ENCODE measurements at places on chromosomes 1 and 21.

GRCh38 chr1:2187619-2188018, 7.0 kb downstream of the FAAP20 start:
- DNase-seq: no peak

DNA sequence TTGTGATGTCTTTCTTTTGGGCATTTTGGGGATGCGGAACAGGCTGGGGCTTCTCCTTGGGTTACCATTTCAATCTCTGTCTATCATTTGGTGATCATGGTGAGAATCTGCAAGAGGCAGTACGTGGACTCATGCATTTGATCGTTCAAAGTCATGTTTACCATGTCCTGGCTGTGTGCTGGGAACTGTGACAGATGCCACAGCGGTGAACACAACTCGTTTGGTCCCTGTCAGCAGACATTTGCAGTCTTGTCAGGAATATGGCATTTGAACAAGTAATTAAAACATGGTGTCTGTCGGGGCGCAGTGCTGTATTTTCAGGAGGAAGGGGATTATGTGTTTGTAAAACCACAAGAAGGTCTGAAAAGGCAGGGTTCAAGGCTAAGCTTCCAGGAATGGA, 103.3 kb upstream of the IGSF21 start:
- no peak for DNase-seq

DNA sequence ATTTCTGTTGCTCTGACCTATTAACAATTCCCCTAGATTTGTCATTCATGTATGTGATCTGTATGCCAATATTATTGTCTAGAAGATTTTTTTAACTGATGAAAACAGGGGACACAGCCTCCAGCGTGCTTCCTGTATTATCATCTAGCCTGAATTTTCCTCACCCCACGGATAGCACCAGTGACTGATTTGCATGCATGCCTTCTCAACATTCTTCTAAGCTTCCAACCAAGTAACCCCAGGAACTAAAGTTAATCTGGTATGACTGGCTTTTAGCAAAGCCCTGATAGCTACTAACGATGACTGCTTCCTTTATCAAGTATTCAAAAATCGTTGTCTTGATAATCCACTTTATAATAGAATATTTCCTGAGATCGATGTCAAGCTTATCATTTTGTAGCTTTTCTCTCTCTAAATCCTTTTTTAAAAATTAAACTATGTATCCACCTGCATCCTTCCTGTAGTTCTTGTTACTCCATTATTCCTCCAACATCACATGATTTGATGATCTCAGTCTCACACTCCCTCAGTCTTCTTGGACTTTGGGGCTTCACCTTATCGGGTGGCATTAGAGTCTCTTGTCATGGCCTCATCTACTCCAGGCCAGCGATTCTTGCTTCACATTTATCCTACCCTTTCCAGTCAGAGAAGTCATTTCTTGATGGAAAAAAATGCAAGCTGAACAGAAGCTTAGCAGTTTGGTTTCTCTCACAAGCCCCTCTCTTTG, 19.0 kb downstream of the BCAR3 start:
- DNase-seq: no peak

GRCh38 chr1:22609291-22609690, 27.1 kb upstream of the C1QA start:
- DNase-seq: no peak

- no peak for DNase-seq
These were observed 18.4 kb downstream of the MTHFR start for GRCh38 chr1:11787251-11787803.

GRCh38 chr1:104231676-104232075, 482.0 kb downstream of the AMY1C start:
- DNase-seq: no peak

DNA sequence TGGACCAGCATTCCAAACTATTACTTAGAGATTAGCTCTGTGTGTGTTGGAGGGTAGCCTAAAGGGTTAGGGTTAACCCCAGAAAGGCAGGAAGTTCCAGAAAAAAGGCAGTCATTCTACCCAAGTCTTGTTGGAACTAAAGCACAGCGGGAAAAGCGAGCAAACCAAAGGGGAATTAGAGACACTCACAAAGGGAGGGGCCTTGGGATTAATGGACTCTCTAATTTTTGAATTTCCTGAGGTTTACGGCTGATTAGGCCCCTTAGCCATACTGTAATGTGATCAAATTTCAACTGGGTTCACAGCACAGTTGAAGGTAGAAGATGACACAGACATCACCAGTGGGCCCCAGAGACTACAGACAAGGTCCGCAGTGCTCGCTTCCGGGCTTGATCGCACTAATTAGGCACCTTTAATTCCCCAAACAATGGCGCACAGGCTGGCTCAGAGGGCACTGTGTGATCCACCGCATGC, 28.3 kb downstream of the CAPZB start:
- DNase-seq: no peak

DNA sequence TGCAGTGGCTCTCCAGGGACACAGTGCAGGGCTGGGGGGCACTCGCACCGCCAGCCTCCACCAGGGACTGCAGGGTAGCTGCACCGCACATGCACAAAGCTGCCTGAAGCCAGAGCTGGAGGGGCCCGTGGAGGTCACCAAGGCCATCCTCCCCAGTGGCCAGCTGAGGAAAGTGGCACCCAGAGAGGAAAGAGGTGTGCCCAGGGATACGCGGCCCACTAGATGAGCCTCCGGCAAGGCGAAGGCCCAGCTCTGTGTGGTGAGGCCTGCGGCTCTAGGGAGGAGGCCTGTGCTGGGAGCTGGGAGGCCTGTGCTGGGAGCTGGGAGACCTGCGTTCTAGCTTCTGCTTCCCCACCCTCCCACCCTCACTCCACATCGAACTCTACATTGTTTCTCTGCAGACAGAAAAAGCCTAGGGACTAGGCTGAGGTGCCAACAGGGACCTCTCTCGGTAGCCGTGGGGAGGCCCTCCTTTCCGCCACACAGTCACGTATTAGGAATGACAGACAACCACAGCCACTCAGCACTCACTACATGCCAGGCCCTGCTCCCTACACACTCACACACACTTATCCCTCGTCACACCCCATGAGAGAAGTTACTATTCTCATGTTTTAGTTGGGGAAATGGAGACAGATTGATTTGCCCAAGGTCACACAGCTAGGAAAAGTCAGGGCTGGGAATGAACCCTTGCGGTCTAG, 921 bp upstream of the ASCL5 start:
- no peak for DNase-seq

DNA sequence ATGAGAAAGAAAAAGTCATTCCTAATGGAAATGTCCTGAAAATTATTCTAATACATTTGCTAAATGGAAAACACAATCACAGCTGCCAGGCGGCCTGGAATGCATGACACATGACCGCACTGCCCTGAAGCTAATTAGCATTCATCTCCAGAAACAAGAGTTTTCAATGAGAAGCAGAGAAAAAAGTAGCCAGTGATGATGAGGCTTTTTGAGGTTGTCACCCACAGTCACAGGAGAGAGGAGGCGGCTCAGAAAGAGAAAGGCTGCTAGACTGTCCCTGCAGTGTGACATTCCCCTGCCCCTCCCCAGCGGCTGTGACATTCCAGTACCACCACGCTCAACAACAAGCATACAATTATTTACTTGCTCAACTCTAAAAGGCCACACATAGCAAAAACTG, 122.9 kb upstream of the KRTAP19-8 start:
- no peak for DNase-seq

GRCh38 chr1:29330856-29331255, 94.5 kb downstream of the PTPRU start:
- no peak for DNase-seq

GRCh38 chr1:28735961-28736449, 735 bp upstream of the YTHDF2 start:
- DNase-seq: no peak

DNA sequence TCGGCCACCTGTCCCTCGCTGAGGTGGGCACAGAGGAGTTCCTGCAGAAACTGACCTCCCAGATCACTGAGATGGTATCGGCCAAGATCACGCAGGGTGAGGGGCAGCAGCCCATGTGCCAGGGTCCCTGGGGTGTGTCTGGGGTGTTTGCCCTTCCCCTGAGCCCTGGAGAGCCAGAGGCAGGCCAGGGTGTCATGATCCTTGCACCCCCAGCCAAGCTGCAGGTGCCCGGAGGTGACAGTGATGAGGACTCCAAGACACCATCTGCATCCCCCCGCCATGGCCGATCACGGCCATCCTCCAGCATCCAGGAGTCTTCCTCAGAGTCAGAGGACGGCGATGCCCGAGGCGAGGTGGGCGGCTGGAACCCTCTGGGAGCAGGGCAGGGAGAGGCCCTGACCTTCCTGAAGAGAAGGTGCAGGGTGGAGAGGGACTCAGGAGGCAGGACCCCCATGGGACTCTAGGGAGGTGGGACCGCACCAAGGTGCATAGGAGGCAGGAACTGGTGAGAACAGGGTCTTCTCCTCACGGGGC, 69.5 kb downstream of the TRIM11 start:
- no peak for DNase-seq

DNA sequence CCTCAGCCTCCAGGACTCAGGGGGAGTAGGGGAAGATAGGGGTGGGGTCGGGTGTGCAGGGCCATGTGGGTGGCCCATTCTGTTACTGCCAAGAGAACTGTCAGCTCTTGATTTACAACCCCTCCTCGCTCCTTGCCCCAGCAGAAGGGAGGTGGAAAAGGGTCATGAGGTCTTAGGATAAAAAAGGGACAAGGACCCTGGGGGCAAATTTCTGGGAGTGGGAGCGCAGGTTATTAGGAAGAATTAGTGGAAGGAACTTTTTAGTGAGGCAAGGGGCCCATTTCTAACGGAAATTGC, 812 bp downstream of the FAM110D start:
- no peak for DNase-seq

DNA sequence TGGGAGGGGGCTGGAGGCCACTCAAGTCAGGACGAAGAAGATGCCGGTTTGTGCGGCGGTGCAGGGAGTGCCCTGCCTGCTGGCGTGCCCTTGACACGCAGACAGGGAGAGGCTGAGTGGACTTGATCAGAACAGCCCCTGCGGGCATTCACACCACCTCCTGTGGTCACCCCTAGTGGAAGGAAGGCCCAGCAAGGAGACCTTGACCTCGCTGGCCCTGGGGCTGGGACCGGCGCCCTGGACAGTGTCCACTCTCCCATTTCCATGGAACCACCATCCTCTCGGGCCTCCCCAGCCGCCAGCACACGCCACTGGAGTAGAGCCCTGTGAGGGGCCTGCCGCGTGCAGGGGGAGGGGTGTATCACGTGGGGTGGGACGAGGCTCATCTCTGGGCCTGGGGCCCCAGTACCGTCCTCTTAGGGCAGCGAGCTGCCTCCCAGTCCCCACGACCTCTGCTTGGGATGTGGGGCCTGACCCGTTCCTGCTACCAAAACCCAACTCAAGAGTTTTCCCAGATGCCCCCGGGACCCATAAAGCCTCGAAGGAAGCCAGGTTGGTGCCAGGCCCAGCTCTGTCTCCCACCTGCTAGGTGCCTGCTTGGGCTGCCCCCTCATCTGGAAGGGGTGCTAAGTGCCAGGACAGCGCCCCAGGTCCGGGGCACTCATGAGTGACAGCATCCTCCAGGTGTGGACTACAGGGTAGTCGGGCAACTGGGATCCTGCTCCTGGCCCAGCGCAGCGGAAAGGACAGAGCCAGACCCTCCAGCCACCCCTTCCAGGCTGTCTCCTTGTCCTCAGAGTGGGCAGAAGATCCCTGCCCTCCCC, 62.8 kb downstream of the SLX9 start:
- no peak for DNase-seq

GRCh38 chr1:36369061-36369861, 16.5 kb downstream of the STK40 start:
- peak; percentile 97 for DNase-seq

DNA sequence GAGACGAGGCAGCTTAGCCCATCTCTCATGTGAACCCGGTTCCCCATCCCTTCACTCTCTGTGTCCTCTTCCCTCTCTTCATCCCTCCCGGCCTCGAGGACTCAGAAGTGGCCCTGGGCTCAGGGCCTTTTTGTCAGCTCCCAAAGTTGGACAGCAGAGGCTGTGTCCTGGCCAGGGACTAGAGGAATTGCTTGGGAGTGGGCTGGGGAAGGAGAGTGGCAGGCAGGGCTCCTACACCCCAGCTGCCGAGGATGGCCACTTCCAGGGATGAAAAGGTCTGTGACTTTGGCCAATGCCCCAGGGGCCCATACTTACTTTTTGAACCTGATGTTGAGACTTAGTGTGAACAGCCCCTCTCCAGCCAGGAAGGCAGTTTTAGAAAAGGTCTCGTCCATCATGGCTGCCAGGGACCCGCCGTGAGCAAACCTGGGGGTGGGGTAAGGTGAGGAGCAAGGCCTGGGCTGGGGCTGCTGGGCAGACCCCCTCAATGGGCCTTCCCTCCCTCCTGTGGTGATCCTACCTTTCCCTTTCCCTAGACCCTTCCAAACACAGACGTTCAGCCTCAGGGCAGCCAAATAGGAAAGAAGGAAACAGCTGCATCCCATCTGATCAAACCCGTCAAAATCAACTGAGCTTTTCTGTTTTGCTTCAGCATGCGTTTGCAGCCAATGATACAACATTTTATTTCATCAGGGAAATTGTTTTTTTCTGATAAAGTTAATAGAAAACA, 5.5 kb downstream of the THEM5 start:
- DNase-seq: peak; percentile 49

- no peak for DNase-seq
These were observed 25.0 kb downstream of the SRSF4 start for GRCh38 chr1:29156543-29157268.

DNA sequence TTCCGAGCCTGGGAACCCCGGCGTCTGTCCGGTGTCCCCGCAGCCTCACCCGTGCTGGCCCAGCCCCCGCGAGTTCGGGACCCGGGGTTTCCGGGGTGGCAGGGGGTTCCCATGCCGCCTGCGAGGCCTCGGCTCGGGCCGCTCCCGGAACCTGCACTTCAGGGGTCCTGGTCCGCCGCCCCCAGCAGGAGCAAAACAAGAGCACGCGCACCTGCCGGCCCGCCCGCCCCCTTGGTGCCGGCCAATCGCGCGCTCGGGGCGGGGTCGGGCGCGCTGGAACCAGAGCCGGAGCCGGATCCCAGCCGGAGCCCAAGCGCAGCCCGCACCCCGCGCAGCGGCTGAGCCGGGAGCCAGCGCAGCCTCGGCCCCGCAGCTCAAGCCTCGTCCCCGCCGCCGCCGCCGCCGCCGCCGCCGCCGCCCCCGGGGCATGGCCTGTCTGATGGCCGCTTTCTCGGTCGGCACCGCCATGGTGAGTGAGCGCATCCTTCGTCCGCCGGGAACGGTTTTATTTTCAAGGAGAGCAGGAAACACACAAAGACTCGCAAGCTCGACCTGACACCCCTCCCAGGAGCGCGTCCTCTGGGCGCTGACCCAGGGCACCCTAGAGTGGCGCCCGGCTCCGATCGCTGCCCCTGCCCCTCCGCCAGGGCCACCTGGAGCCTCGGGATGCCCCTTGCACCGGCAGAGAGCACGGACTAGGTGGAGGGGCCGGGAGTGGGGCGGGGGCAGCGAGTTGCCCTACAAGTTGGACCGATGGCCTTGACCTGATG, at the start of gene ABCG1:
Gene ABCG1, plus strand, starts transcription at position 305 of the 770 bp plus-strand sequence. Its CDS starts 123 bp downstream, at position 428.
- DNase-seq: peak; percentile 79

GRCh38 chr1:207336559-207337467, 15.3 kb downstream of the CD55 start:
- no peak for DNase-seq

GRCh38 chr1:152497273-152497672, 13.3 kb upstream of the LCE5A start:
- no peak for DNase-seq

GRCh38 chr1:179121159-179121938, 39.5 kb downstream of the TOR3A start:
- no peak for DNase-seq

Data from activated CD8-positive, alpha-beta memory T cell treated with anti-CD3 and anti-CD28 coated beads, Interleukin-2, amount 50 U/mL, for 48 hours (primary cell).